ENCODE measurements at places on chromosomes 2 and 18.

GRCh38 chr2:12227941-12228608 is 481.6 kb downstream of the LPIN1 start:
- DNase-seq = no peak

DNA sequence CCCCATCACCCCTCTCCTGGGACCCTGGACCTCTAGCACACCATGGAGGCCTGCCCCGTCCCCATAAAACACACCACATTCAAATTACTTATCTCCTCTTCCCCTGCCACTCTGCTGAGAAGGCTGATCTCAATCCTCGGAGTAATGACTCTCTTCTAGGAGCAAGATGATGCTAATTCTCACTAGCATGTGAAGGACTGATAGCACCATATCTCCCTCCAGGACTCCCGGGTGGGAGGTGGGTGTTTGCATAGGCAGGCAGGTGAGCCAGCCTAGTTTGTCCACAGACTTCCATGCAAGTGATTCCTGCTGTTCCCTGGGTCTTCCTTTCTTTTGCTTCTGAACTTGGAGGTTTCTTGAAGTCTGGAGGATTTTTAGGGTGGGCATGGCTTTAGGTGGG is 40.5 kb downstream of the HPCAL1 start:
- no peak for DNase-seq

DNA sequence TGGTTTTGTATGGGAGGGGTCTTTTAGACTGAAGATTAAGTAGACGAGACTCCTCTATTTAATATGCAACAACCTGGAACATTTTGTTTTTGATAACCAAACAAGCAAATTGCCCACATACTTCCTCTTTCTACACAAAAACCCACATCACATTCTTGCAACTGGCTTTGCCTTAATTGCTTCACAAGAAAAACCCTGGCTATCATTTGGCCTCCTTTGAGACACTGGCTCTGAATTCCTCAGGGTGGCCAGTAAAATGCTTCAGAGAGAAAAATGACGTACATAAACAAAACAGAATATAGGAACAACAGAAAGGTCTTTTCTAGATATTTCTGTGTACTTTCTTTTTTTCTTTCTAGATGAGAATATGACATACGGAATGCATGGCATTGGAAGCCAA is 103.0 kb downstream of the TRIB2 start:
- DNase-seq = no peak

DNA sequence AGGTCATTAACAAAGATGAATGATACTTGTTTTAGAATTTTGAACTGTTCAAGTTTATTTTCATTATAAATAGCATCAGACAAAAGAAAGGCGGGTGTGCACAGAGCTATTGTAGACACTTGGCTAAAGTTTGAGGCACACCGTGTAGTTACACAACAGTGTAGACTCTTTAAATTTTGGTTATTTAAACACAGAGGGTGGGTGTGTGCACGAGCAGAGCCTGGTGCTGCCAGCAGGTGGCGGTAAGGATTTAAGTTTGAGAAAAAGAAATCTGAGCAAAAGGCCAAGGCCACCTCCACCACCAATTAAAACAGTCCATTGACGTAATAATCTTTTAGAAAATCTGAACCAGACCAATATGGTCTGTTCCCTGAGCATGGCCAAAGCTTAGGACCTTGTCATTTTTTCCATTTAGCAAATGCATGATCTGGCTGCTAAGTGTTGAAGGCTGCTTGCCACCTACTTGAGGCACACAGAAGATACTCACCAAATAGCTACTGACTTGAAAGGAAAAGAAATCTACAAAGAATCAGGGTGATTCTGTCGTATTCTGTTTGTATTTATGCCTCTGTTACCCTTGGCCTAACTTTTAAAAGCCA is 14.3 kb downstream of the COPS7B start:
- no peak for DNase-seq

GRCh38 chr2:44869761-44870160 is 71.7 kb upstream of the SIX3 start:
- DNase-seq = no peak

DNA sequence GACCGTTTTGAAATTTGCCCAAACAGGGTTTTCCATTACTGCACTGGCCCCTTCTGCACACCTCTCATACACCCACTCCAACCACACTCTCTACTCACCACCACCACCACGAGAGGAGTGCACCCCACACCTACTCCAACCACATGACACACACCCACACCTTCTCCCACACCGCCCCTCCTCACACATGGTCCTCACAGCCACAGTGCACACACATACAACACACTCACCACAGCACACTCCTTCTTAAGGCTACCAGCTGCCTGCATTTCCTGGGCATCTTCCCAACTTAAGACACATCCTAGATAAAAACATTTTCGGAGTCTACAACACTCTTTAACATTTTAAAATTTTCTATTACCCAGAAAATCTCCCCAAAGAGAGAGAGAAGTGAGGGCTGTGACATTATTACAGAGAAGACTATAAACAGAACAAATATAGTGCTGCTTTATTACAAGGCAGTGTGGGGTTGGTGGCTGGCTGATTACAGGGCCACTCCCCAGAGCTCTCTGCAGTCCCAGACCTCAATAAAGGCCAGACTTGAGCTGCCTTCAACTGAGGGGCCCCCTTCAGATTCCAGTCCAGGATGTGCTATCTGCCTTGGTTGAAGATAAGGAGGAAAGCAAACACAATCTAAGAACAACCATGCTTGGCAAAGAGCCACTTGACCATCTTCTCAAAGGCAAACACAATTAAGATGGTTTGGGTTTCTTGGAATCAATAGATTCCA is 36.1 kb downstream of the NHEJ1 start:
- no peak for DNase-seq

DNA sequence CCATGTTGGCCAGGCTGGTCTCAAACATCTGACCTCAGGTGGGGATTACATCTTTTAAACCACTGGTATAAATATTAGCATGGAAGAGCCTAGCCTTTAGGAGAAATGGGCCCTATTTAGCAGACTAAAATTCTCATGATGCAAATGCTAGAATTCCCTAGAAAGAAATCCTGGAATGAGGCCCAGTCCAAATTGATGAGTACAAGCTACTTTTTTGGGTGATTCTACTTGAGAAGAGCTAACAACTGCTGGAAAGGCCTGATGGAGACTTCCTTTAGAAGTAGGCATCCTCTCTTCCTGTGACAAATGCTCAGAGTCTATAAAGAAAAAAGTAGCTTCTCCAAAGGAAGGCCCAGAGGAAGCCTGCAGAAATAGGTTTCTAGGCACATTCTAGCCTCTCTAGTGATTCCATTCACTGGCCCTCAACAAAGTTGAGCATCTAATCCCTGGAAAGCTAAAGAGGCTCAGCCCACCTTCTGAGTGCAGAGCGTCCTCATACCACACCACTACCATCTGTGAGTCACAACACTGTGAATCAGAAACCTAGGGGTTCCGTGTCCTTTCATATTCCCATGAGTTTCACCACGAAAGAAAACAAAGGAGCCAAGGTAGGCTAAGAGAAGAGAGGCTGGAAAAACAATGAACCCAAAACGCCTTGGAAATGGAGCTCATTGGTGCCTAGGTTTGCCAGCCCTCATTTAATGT is 183.1 kb downstream of the C1D start:
- DNase-seq = no peak

GRCh38 chr2:112520234-112520783 is 22.0 kb upstream of the POLR1B start:
- no peak for DNase-seq
